ENCODE measurements at places on chromosomes 11 and 22.

GRCh38 chr11:17607591-17608570, 60.8 kb downstream of the OTOG start:
- no peak for DNase-seq

GRCh38 chr11:73752216-73752867, 8.5 kb downstream of the RAB6A start:
- DNase-seq, result no peak

DNA sequence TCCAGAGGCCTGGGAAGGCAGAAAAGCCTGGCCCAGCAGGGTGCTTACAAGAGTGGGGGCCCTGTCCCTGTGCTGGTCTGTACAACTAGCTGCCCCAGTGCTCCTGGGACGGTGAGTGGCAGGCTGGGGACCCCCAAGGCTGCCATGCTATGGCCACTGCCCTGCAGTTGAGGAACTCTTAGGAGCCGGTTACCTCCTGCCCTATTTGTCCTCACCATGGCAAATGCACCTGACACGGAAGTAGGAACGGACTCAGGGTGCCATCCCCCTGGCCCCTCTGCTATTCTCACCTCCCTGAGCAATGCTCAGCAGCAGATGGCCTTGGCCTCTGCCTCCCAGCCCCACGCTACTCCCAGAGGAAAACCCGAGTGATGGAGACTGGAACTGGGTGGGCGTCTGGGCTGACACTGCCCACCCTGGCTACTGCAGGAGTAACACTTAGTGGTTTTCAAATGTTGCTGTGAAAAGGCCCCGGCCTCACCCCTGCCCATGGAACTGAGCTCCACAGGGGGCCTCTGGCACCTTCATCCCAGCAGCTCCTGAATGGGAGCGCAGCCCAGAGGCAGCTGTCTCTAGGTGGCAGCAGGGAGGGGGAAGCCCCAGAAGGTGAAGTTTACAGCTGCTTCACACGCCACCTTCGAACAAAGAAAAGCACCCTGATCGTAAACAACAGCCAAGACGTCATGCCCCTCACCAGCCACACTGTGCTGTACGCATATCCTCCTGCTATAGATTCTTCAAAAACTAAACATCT, 105.3 kb downstream of the CTTN start:
- DNase-seq, result peak; percentile 81

DNA sequence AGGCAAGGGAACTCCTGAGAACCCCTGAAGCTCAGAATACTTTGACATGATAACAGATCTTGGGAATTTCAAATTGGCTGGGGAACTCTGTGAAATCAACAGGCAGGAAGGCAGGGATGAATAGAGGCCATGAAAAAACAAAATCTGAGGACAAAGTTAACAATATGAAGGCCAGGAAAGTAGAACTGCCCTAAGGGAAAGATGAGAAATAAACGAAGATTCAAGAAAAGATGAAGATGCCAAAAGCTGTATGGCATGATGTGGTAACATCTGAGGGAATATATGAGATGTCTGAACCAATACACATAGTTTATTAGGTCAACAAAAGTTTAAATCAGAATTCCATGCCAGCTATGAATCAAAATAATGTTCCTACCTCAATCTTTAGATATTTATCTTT, 25.0 kb downstream of the SERGEF start:
- DNase-seq, result no peak

DNA sequence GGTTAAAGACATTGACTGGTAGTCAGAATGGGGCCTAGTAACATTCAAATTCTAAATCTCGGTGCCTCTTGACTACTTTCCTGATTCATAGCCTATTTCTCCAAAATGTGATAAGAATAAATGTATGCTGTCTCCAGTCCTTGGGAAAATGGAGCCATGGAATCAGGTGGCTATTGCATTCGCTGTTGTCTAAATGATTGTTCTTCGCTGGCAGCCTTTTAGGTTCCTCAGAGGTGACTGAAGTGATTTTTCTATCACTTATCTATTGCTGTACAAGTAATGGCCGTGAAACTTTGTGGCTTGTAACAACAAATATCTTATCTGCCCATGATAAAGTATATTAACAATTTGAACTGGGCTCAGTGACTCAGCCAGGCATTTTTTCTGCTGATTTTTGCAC, 15.4 kb downstream of the SRPRA start:
- DNase-seq, result no peak

DNA sequence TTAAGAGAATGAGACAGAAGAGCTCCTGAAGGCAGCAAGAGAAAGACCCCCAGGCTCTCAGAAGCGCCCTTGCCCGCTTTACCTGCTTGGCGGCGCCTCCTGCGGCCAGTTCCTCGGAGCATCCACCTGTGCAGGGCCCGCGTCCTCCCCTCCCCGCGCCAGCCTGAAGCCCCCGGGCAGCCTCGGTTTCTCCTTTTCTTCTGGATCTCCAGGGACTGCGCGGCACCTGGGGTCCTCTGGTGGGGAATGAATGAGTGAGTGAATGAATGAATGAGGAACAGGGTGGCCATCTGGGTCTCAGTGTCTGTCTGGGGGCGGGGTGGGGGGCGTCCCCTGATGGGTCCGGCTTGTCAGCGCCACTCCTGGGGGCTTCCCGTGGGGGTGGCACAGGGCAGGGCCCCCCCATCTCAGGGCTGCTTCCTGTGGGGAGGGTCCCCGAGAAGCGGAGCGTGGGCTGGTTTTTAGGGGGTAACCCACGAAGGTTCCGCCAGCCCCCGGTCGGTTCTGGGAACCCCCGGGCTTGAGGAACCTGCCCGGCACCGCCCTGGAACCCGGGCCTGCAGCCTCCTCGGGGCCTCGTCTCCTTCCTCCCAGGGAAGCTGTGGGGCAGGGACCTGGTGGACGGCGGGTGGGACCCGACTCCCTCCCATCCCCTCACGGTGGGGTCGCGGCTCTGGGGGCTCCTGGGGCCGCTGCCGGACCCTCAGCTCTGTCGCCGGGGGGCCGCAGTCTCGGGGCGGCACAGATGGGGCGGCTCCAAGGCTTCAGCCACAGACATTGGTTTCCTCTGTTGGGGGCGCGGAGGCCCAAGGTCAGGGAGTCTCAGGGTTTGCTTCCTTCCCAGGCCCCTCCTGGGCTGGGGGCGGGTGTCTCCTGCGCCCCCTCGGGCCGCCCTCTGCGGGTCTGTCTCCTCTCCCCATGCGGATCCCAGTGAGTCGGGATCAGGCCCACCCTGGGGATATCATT, 8.3 kb upstream of the KRTAP5-7 start:
- no peak for DNase-seq

DNA sequence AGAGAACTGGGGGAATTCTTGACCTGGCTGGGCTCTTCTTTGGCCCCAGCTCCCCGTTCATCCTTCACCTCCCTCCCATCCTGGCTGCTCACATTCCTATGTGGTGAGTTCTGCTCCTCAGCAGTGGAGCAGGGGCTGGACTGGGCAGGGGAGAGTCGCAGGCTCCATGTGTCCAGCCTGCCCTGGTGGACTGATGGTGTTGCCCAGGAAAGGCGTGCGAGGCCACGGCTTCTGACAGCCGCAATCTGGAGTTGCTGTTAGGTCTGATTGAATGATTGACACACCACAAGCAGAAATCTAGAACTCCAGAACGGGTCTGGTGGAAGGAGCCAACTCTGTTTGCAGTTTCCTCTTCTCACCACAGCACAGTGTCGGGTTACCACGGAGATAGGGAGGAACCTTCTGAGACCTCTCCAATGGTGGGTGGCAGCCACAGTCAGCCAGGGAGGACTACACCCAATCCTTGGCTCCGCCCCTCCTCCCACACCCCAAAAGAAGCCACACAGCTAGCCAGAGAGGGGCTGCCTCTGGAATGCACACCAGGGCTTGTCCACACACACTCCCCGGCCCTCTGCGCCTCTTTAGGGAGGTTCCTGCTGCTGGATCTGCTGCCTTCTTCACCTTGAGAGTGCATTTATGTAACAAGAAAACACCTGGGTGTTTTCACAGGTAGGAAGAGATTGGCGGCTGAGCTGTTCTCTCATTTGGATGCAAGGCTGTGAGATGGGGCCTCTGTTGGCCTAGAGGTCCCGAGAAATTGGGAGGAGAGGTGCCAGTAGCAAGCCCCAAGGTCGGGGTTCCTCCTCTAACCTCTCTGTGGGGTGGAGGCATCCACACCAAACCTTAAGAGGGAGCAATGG, 56.4 kb upstream of the CD44 start:
- no peak for DNase-seq

DNA sequence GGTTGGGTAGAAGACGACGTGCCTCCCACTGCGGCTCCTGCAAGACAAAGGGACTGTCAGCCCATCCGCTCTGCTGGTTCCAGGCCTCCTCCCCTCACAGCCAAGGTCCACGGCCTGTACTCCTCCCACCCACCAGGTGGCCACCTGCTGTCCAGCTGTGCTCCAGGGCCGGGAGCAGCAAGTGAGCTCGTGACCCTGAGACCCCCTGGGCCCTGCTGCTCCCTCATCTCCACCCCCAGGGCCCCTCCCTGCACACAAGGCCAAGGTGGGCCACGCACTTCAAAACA, 27.4 kb downstream of the TSPAN4 start:
- DNase-seq, result no peak

Measured in NCI-H2081 (cell line).